ENCODE measurements at places on chromosomes 4 and X. TPM values are rescaled to one million over a fixed set of nuclear protein-coding genes. Genes with fewer than 3 reads are reported as not detected.
A peak's percentile ranks its signal among the peaks of the same experiment; 100 is the strongest.

GRCh38 chr4:4859799-4860599 is 534 bp downstream of the MSX1 start:
- no peaks in the 10 kb centered on the region for H3K4me1 ChIP-seq
- peak overlapping the region; percentile 12 for H3K27ac ChIP-seq
- peak; percentile 22 for DNase-seq
- H3K36me3 ChIP-seq, result peaks cover 14% of the 10 kb centered on the region
- H3K4me3 ChIP-seq, result peak overlapping the region; percentile 87
- H3K27me3 ChIP-seq, result peaks cover 3% of the 10 kb centered on the region

- no peaks in the 10 kb centered on the region for H3K4me1 ChIP-seq
- no peak overlapping the region for H3K4me3 ChIP-seq
- no peaks in the 10 kb centered on the region for H3K36me3 ChIP-seq
- no peaks in the 10 kb centered on the region for H3K27me3 ChIP-seq
These were observed 252.0 kb upstream of the PPARGC1A start for GRCh38 chr4:24141836-24142235.

GRCh38 chr4:180615746-180616145 is 1627.5 kb upstream of the TENM3 start:
- H3K4me1 ChIP-seq, result no peaks in the 10 kb centered on the region
- no peak overlapping the region for H3K4me3 ChIP-seq
- no peaks in the 10 kb centered on the region for H3K36me3 ChIP-seq

GRCh38 chr4:86452924-86453531 is 93.2 kb upstream of the MAPK10 start:
- H3K36me3 ChIP-seq, result no peaks in the 10 kb centered on the region
- peaks cover 41% of the 10 kb centered on the region for H3K4me1 ChIP-seq
- peak; percentile 88 for DNase-seq
- peak overlapping the region; percentile 88 for H3K27ac ChIP-seq
- peak overlapping the region; percentile 64 for H3K4me3 ChIP-seq

- no peaks in the 10 kb centered on the region for H3K36me3 ChIP-seq
- H3K4me3 ChIP-seq, result no peak overlapping the region
- no peaks in the 10 kb centered on the region for H3K27me3 ChIP-seq
- H3K27ac ChIP-seq, result no peak overlapping the region
- no peaks in the 10 kb centered on the region for H3K4me1 ChIP-seq
- DNase-seq, result no peak
These were observed 141.4 kb downstream of the PPP3CA start for GRCh38 chr4:101205916-101206315.

DNA sequence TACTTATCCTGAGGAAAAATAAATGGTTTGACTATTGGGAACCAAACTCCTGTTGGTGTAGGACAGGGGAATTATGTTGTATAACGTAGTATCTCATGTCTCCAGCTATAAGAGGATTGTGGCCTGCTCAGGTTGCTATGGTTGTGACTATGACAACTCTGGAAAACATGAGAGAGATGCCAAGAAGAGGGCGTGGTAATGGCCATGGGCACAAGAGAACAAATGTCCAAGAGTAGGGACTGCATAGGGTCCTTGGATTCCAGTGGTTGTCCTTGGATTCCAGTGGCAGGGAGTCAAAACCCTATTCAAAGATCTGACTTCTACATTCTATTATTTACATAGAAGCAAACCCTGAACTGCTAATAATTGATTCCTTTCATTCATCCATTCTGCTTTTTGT is 6.8 kb upstream of the MOB1B start:
- H3K27me3 ChIP-seq, result no peaks in the 10 kb centered on the region
- H3K27ac ChIP-seq, result no peak overlapping the region
- peak; percentile 16 for DNase-seq
- peaks cover 10% of the 10 kb centered on the region for H3K4me1 ChIP-seq

DNA sequence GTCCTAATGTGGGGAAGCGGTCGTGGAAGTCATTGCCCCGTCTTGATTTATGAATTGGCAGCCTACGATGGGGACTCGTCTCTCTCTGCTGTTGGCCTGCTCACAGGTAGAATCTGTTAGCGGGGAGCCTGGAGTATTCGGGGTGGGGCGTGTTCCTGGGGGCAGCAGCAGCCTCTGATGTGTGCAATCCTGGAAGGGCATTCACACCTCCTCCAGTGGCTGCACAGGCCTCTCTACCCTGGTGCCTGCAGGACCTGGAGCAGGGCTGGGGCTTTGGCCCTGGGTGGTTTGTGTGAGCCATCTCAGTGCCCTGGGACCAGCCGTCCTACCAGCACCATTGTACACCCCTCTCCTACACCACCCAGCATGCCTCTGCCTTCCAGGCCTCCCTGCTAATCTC is 340.9 kb downstream of the ARHGAP10 start:
- H3K4me3 ChIP-seq, result no peak overlapping the region
- H3K4me1 ChIP-seq, result peaks cover 8% of the 10 kb centered on the region
- DNase-seq, result no peak
- H3K27ac ChIP-seq, result no peak overlapping the region

- no peak overlapping the region for H3K4me3 ChIP-seq
- no peaks in the 10 kb centered on the region for H3K27me3 ChIP-seq
- peaks cover 10% of the 10 kb centered on the region for H3K4me1 ChIP-seq
These were observed 242.7 kb downstream of the SCFD2 start for GRCh38 chr4:53123171-53123570.

GRCh38 chrX:130828641-130829040 is 74.4 kb downstream of the ENOX2 start:
- no peak overlapping the region for H3K4me3 ChIP-seq
- H3K36me3 ChIP-seq, result no peaks in the 10 kb centered on the region
- no peaks in the 10 kb centered on the region for H3K4me1 ChIP-seq
- no peak for DNase-seq
- no peaks in the 10 kb centered on the region for H3K27me3 ChIP-seq

DNA sequence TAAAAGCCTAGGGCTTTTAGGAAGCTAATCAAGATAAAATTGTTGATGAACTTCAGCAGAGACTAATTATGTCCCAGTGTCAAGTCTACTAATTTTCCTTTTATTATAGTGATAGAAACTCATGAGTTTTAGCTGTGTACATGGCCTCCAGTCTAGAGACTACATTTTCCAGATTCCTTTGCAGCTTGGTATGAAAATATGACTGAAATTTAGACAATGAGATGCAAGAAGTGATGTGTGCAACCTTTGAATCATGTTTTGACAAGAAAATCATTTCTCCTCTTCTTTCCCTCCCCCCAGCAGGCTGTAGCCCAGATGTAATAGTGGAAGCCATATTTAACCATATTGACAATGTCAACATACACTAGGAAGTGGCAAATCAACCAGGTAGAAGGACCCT is 30.3 kb upstream of the IL13RA2 start:
- H3K27me3 ChIP-seq, result no peaks in the 10 kb centered on the region
- H3K4me3 ChIP-seq, result no peak overlapping the region
- no peaks in the 10 kb centered on the region for H3K36me3 ChIP-seq

GRCh38 chr4:39166669-39167068 is 15.7 kb upstream of the WDR19 start:
- no peaks in the 10 kb centered on the region for H3K36me3 ChIP-seq
- H3K27me3 ChIP-seq, result no peaks in the 10 kb centered on the region
- peaks cover 16% of the 10 kb centered on the region for H3K4me1 ChIP-seq
- H3K4me3 ChIP-seq, result no peak overlapping the region

- H3K27ac ChIP-seq, result no peak overlapping the region
- H3K27me3 ChIP-seq, result no peaks in the 10 kb centered on the region
- peaks cover 32% of the 10 kb centered on the region for H3K4me1 ChIP-seq
- no peaks in the 10 kb centered on the region for H3K36me3 ChIP-seq
These were observed 45.1 kb upstream of the FGF2 start for GRCh38 chr4:122781486-122781885.

DNA sequence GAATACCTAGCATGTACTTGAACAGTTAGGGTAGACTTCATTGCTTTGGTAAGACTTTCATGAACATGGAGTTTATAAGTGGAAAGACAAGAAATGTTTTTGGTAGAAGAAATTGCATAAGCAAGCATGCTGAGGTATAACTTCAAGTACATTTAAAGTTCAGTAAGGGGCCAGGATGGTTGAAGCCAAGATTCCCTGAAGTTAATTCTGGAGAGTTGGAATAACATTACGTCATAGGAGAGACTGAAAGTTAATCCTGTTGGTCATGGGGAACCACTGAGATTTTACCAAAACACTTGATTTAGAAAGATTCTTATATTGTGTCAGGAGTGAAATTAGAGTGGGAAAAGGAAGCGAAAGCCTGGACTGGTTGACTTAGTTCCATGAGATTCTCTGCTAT is 767.5 kb upstream of the MAGEB2 start:
- H3K27ac ChIP-seq, result no peak overlapping the region
- H3K4me1 ChIP-seq, result no peaks in the 10 kb centered on the region
- H3K4me3 ChIP-seq, result no peak overlapping the region
- no peaks in the 10 kb centered on the region for H3K27me3 ChIP-seq
- H3K36me3 ChIP-seq, result no peaks in the 10 kb centered on the region

GRCh38 chrX:99588936-99589335 is 821.1 kb downstream of the PCDH19 start:
- H3K36me3 ChIP-seq, result no peaks in the 10 kb centered on the region
- H3K4me1 ChIP-seq, result no peaks in the 10 kb centered on the region
- no peaks in the 10 kb centered on the region for H3K27me3 ChIP-seq
- no peak overlapping the region for H3K4me3 ChIP-seq
- DNase-seq, result no peak
- no peak overlapping the region for H3K27ac ChIP-seq

DNA sequence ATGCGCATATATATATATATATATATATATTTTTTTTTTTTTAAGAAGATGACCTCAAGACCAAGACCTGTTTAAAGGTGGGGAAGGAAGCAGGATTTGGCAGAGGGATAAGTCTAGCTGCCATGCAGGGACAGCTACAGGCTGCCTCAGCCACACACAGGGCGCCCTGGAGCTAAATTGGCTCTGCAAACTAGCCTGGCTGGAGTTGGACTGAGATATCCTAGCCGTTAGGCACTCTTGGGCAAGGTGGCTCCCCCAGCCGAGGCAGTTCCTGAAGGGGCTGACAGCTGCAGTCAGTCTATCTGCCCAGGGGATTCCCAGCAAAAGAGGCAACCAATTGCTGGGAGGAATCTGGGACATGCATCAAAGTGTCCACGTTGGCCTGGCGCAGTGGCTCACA is 21.9 kb downstream of the TRIML1 start:
- DNase-seq, result no peak
- no peak overlapping the region for H3K4me3 ChIP-seq
- H3K4me1 ChIP-seq, result no peaks in the 10 kb centered on the region
- H3K27me3 ChIP-seq, result no peaks in the 10 kb centered on the region
- H3K27ac ChIP-seq, result no peak overlapping the region

DNA sequence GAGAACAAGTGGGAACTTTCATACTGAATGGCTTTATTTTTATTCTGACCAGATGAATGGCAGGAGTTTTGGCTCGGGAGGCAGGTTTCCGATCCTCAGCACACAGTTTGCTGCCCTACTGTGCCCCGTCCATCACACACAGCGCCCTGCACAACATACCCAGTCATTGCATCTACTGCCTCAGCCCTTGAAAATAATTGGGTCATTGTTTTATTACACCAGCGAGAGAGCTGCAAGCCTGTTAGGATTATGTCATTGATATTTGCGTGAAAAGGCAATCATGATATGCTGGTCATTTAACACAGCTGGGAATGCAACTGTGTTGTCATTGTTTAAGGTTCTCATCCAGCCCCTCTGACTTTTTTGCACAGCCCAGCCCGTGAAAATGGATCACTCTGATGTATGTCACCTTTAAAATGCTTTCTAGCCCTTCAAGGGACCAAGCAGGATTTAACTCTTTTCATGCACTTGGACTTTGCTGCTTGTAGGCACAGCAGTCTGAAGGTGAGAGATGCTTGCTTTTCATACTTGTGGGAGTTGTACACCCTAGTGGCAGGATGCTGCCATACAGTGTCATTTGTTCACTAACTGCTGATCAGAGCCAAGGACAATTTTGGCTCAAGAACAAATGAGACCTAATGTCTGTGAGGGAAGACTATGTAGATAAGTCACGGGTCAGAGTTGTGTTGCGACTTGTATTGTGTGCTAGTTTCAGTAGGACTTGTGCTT is 62.3 kb downstream of the RTL9 start:
- peak overlapping the region; percentile 13 for H3K4me3 ChIP-seq
- H3K36me3 ChIP-seq, result no peaks in the 10 kb centered on the region
- peaks cover 33% of the 10 kb centered on the region for H3K4me1 ChIP-seq

GRCh38 chr4:116724249-116724648 is 361.1 kb downstream of the TRAM1L1 start:
- no peaks in the 10 kb centered on the region for H3K4me1 ChIP-seq
- no peak for DNase-seq
- no peaks in the 10 kb centered on the region for H3K27me3 ChIP-seq
- no peak overlapping the region for H3K4me3 ChIP-seq

DNA sequence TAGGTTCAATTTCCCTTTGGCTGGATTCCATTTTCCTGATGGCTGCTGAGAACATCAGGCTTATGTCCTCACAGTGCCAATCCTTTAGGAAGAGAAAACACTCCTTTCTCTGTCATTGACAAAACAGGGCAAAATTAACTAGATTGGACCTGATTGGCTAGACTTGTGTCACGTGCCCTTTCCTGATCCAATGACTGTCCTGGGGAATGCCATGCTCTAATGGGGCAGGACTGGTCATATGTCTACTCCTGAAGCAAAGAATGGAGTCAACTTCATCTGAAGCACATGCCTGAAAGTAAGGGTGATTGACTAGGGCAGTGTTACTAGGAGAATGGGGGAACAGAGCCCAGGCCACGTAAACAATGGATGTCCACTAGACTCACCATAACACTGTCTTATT is 220.4 kb downstream of the KDR start:
- H3K4me3 ChIP-seq, result no peak overlapping the region
- no peaks in the 10 kb centered on the region for H3K4me1 ChIP-seq
- H3K27me3 ChIP-seq, result no peaks in the 10 kb centered on the region
- DNase-seq, result no peak
- H3K27ac ChIP-seq, result no peak overlapping the region

DNA sequence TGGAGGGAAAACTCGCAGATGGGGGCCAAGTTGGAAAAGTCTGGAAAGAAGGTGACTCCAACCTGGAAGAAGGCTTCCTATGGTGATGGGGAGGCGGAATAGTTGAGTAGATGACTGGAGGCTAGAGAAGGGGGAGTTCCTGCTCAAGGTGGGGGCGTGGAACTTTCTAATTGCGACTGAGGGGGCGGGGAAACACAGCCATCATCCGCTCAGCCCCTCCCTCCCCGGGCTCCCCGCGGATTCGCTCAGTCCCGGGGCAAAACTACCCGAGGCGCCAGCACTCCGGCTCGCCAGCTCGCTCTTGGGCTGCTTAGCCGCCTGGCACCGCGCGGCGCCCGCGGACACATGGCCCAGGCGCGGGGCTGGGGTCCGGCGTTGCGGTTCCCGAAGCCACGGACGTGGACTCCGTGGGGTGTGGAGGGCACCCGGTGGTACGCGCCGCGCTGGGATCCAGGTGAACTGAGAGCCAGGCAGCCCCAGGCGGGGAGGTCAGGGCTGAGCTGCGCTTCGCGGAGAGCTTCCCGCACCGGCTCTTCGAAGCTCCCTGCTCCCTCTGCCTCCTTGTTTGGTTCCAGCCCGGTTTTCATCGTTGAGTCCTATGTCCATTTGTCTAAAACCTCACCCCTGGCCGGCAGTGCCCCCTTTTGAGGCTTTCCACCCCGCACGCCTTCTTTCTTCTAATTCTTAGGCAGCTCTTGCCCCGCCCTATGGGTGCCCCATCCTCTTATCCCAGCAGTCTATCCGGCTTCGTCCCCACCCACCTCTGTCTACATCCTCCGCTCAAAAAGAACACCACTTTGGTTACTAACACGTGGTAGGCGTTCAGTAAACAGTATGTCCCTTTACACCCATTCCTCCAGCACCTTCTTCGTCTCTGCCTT is 38.9 kb downstream of the STARD8 start:
- no peak overlapping the region for H3K27ac ChIP-seq
- peaks cover 15% of the 10 kb centered on the region for H3K4me1 ChIP-seq
- H3K4me3 ChIP-seq, result no peak overlapping the region
- H3K27me3 ChIP-seq, result no peaks in the 10 kb centered on the region
- H3K36me3 ChIP-seq, result no peaks in the 10 kb centered on the region

The TMEM128 gene
- 25.5 TPM for total RNA-seq

The PABPC1L2A gene
- total RNA-seq, result not detected

The ARL13A gene
- not detected for total RNA-seq

The PRSS12 gene
- total RNA-seq, result 9.9 TPM

The SLC39A8 gene
- total RNA-seq, result 0.13 TPM

The PLP1 gene
- total RNA-seq, result not detected

The SULT1B1 gene
- 0.28 TPM for total RNA-seq
